ENCODE measurements at places on chromosomes 12 and 14.

DNA sequence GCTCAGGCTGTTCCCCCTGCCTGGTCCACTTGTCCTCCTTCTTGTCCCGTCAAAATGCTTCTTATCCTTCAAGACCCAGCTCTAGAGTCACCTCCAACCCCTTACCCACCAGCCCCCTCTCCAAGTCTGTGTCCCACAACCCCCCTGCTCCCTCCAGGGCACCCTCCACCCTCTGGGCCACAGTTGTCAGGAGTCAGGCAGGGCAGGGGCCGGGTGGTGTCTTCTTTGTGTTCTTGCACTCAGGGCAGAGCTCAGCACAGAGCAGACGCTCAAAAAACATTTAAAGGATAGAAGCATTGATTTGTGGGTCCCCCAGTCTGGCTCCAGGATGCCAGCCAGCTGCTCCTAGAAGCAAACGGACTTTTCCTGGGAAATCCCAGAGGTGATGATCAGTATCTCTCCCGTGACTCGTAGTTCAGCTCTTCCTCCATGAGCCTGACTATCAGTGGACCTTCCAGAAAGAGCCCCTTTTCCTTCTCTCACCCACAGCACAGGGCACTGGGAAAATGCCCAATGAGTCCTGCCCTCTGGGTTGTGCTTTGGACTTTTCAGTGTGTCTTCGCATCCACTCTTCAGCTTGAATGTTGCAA lies 17.2 kb upstream of the BDKRB1 start:
- no peak for DNase-seq

DNA sequence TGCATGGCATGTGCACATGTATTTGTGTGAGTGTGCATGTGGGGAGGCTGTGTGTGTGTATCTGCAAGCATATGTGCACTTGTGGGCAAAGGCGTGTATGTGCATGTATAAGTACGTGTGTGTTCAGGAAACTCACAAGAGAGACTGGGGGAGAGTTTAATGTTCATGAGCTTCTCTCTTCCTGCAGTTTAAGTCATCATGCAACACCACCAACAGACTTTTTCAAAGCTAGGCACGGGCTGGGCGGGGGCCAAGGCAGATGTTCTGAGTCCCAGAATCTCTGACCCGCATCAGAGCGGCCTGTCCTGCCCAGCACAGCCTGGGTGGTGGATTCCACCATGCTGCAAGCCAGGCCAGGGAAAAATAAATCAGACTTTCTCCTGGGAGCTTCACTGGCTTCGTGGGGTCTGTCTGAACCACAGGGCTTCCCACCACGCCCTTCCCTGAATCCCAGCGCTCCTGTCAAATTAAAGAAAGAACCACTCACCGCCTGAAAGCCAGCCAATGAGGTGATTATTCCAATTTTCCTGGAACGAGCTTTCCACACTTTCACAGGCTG lies 75.7 kb downstream of the PITPNM2 start:
- DNase-seq = peak; percentile 7

GRCh38 chr12:29277231-29277630 lies 103.7 kb downstream of the ERGIC2 start:
- no peak for DNase-seq

DNA sequence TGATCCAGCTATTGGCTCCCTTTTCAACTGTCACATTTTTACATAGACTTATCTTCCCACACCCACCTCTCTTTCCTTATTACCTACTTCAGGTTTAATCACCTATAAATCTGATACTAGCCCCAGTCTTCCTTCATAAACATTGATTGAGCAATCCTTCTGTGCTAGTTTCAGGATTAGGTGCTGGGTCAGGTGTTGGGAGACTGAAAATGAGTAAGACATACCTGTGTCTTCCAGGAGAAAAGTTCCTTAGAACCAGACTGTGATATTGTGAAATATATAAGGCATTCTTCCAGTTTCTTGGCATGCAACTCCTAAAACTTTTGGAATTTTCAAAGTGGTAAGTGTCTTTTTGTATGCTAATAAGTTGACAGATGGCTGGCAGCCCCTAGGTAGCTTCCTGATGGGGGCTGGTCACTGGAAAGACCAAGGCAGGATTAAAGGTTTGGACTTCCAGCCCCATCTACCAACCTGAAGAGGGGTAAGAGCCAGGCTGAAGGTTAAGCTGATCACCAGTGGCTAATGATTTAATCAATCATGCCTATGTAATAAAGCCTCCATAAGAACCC lies 4.6 kb downstream of the ANO6 start:
- no peak for DNase-seq

- peak; percentile 90 for DNase-seq
These were observed at the start of gene IFT43 for GRCh38 chr14:75985618-75986438. Gene IFT43, plus strand, starts transcription at chr14:75985763. Its CDS starts 24 bp downstream, at chr14:75985787.

- no peak for DNase-seq
These were observed 44.0 kb downstream of the LRRC74A start for GRCh38 chr14:76870166-76870565.

- no peak for DNase-seq
These were observed 379.6 kb downstream of the CCDC91 start for GRCh38 chr12:28569698-28570411.

GRCh38 chr12:4331221-4331620 lies 10.2 kb downstream of the TIGAR start:
- DNase-seq = no peak

DNA sequence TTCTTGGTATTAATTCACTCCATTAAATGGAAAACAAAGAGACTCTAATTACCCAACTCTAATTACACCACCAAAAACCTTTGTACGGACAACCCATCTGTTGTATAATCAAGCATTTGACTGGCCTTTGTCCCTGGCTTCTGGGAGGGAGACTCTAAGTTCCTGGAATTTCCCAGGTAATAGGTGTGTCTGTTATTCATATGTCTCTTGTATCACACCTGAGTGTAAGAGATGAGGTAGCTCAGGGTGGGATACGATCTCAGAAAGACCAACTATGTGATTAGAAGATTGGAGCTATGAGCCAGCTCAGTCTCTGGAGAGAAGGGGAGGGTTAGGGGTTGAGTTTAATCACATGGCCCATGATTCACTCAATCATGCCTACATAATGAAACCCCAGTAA lies 94.7 kb upstream of the PLXNC1 start:
- no peak for DNase-seq

- no peak for DNase-seq
These were observed 31.5 kb downstream of the ERO1A start for GRCh38 chr14:52663850-52664249.

DNA sequence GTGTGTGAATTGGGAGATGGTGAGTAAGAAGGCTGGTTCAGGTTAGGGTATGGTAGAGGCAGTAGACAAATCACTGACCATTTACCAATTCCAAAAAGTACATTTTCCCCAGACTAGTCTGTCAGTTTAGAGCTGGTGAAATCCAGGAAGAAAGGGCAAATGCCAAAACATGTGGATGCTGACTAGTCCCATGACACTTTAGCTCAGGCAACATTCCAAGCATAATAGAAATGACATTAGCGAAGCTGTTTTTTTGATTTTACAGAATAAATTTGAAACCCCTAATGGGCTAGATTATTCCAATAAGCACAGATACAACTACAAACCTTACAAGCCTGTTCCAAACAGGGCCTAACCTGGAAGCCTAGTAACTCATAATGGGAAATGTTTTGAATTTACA lies 884.2 kb downstream of the FLRT2 start:
- DNase-seq = no peak

GRCh38 chr12:1204581-1205121 lies 213.6 kb downstream of the ERC1 start:
- DNase-seq = peak; percentile 49

DNA sequence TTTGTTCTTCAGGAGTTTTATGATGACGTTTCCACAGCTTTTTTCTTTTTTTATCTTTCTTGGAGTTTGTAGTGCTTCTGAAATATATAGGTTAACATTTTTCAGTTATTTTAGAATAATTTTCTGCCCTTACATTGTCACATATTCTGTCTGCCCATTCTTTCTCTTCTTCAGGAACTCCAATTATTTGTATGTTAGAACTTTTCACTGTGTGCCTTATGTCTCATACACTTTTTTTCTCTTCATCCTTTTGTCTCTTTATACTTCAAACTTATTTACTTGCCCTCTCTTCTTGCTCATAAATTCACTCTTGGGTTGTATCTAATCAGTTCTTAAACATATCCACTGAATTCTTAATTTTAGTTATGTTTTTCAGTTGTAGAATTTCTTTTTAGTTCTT lies 105.3 kb downstream of the ARID2 start:
- no peak for DNase-seq

- DNase-seq = no peak
These were observed 144.0 kb downstream of the HELB start for GRCh38 chr12:66446276-66446675.

GRCh38 chr14:32345311-32345791 lies 16.3 kb downstream of the AKAP6 start:
- DNase-seq = no peak

GRCh38 chr12:28050606-28051005 lies 78.1 kb upstream of the PTHLH start:
- no peak for DNase-seq

DNA sequence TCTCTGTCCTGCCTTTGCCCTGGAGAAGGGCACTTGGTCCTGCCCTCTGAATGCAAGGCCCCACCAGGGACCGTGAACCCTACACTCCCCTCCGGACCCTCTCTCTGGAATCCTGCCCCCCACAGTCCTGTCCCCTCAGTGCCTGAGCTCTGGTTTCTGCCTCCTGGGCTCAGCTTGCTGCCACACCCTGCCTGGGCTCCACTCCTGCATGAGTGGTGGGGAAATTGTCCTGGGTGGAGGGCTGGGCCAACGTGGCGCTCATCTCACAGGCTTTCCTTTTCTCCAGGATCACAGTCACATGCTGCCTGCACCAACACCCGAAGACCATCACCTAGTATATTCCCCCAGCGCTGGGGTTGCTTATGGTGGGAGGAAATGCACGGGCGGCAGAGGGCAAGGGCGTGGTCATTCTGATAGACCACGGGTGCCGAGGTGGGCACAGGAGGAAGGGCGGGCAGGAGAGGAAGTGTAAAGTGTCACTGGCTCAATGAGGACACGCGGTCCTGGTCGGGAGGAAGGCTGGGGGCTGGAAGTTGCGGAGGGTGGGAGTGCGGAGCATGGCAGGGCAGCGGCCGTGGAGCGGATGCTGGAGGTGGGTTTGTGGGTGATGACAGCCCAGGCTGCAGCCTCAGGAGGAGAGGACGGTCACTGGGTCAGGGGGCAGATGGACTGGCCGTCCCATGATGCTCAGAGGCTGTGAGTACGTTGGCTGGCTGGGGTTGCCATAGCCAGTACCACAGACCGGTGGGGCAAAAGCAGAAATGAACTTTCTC lies 99.5 kb downstream of the KIF26A start:
- DNase-seq = no peak

DNA sequence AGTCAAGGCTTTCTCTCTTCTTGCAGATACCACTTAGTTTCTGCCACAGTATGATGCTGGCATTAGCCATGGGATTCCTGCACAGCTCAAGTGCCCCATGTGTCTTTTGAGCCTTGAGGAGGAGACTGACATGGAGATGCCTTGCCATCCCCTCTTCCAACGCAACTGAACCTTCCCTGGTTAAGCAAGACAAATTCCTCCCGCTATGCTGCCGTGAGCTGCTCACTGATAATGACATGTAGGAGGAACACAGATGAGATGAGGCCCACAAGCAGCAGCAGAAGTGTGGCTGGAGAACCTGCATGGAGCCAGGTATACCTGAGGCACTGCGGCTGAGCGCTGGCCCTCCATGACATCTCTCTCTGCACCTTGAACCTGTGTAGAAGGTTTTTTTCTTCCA lies 15.4 kb upstream of the PPP1R1A start:
- DNase-seq = no peak

DNA sequence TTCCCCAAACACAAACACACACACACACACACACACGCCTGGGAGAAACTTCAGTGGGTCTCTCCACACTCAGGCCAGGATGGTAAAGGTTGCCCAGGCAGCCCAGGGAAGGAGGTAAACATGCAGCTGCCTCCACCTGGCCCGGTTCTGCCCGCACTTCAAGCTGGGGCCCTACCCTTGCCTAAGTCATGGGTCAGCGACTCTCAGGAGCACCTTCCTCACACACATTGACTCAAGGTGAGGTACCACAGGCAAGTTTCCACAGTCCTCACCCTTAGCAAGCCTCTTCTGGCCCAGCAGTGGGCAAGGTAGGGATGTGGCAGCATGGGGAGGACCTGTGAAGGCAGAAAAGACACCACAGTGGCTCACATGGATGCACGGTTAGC lies 14.1 kb upstream of the FAIM2 start:
- DNase-seq = no peak

DNA sequence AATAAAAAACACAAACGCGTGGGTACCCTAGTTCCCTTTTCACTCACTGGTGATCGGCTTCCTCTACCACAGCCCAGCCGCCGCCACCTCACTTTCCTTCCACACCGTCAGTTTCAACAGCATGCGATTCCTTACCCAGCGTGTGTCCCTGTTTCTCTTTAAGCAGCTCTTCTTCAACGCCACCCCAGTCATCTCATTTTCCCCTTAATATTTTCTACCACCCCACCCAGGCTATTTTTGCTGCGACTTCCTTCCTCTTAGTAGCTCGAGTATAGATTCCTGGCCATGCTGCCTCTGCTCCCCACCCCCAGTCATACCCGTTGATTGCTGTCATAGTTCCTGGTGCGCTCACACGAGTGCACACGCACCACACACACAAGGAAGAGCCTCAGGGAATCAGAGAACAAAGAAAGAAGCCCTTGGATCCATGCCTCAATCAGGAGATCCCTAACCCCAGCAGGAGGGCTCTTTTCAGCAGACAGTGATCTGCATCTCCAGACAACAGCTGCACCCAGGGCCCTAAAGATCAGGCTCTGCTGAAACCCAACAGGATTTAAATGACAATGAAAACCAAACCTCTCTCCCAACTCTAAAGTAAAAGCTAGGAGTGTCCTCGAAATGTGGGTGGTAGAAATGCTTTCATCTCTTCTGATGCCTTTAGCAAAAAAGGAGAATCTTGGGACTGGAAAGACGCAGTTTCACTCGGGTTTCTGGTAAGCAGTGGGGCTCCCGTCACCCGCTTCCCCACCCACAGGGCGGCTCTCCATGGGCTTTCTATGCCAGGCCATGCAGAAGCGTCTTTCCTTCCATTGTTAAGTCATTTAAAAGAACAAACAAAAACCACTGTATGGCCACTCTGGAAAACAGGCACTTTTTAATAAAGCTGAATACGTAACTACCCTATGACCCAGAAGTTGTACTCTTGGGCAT lies 23.8 kb downstream of the VPS37B start:
- peak; percentile 51 for DNase-seq

- DNase-seq = no peak
These were observed 9.5 kb upstream of the EEA1 start for GRCh38 chr12:92938638-92939037.

All from CD4-positive, alpha-beta T cell treated with Interleukin-4 for 1 hour (primary cell).